Frontal cortex (tissue), 4 donors: ENCODE measurements at places on chromosomes 1 and 21. TPM values are rescaled to one million over a fixed set of nuclear protein-coding genes. Genes with fewer than 3 reads are reported as not detected.

DNA sequence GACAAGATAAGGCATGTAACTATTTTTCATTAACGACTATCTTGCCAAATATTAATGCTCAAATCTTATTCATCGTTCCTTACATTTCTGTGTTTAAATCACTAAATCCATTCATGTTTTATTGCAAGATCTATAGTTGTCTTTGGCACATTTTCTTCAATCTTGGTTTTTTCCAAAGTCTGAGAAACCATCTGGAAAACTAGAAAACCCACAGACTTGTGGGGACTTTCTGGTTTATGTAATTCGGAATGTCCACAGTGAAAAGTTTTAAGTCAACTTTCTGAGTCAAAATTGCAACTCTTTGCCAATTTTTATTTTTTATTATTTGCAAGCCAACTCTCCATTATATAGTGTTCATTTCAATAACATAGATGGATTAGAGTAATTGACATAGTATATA, 520.8 kb upstream of the ADAMTS5 start:
- DNase-seq: no peak

DNA sequence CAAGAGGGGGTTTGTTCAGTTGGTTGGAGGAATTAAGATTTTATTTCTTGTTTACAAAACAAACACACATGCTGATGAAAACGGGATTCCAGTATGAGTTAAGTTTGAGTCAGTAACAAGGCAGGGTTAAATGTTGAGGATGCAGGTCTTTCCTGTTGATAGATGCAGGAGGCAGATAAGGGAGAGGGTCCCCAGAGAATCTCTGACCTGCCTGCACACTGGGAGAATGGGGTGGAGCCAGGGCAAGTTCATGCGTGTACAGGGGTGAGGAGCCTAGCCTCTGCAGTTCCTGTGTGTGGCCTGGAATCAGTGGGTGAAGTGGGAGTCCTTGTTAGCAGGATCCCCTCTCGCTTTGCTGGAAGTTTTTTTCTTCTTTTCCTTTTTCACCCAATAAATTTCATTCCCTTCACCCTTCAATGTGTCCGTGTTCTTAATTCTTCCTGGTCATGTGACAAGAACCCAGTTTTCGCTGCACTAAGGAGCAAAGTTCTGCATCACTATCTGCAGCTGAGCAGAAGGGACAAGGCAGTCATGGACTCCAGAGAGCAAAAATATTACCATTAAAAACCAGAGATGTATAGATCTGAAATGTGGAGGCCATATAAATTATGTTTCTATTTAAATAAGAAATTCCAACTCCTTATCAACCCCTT, 69.9 kb upstream of the MARK1 start:
- no peak for DNase-seq

DNA sequence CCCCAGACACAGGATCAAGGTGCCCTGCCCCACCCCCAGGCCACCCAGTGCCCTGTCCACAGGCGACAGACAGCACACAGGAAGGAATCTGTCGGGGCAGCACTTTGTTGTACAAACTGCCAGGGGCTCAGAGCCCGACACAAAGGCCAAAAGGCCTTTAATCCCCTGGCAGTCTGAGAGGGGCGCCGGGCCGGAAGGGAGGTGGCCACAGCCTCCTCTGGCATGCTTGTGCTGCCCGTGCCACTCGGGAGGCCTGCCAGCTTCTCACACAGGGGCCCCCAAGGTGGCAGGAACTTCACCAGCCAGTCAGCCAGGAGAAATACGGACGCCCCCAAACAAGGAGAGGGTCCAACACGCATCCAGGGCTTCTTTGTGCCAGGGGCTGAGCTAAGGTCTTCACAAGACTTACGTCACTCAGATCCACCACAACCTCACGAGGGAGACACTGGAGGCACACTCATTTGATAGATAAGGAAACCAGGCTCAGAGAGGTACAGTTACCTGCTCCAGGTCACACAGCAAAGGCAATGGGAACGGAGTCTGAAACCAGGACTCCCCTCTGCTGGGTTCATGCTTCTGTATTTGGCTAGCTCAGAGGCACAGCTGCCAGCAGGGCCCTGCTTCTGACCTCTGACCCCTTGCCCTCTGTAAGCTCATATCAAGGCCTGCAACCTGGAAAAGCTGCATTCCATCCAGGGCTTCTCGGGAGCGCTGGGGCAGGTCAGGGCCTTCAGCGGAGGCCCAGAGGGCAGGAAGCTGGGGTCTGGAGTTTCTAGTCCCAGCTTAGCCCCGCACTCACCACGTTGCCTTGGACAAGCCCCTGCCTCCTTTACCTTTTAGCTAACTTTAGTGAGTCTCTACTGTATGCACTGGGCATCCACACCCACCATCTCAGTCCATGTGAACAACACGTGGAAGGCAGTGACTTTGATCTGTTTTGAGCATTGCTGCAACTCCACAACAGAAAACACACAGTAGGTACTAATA, 34.8 kb downstream of the HSPG2 start:
- no peak for DNase-seq

- DNase-seq: peak; percentile 44
Measured at GRCh38 chr21:38804789-38805327, 871 bp upstream of the ETS2 start.

- DNase-seq: peak; percentile 58
Measured at GRCh38 chr1:20212685-20213331, 26.5 kb upstream of the PLA2G2C start.

GRCh38 chr1:201918343-201918742, 28.0 kb downstream of the LMOD1 start:
- DNase-seq: no peak

GRCh38 chr1:32276032-32276782, 15.7 kb upstream of the HDAC1 start:
- no peak for DNase-seq

DNA sequence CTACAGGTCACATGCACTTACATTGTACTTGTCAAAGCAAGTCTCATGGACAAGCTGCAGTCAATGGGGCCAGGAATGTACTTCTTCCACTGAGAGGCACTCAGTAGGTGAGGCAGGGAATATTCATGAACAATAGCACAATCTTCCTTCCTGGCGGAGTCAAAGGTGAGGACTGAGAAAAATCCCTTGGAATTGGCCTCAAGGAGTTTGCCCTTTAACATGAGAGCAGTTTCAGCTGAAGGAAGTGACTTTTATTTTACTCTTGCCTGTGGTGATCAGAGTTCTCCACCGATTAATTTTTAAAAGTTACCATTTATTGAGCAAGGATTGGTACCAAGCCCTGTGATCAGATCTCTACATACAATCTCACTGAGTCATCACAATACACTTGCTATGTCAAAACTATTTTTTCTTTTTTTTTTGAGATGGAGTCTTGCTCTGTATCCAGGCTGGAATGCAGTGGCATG, 11.2 kb upstream of the AK2 start:
- no peak for DNase-seq

- DNase-seq: no peak
Measured at GRCh38 chr1:37323486-37324377, 150.6 kb upstream of the ZC3H12A start.

DNA sequence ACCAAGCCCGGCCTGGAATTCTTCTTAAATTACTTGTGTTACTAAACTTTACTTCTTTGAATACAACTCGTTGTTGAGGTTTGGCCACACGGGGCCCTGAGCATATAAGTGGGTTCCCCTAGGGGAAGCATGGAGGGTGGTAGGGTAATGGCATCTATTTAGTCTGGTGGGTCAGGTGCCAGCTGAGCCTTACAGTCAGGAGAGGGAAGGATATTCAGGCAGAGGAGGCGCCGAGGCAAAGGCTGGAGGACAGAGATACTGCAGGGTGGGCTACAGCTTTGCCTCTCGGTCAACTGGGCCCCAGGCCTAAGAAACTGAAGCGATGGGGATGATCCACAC, 424 bp upstream of the NECAP2 start:
- no peak for DNase-seq

DNA sequence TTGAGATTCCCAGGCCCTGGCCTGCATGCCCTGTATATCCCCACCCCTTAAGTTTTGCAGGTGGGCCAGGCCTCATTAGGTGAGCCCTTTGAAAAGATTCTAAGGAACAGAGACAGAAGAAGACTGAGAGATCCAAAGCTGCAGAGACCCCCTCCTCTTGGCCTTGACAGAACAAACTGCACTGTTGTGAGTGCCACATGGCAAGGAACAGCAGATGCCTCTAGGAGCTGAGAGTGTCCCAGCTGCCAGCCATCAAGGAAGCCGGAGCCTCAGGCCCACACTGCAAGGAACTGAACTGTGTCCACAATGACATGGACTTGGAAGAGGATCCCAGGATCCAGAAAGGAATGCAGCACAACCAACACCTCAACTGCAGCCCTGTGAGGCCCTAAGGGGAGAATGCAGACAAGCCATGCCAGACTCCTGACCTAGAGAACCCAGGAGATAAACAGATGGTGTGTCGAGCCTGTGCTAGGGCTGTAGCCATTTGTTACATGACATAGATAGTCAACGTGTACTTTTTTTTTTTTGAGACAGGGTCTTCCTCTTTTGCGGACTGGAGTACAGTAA, 182.7 kb downstream of the AJAP1 start:
- no peak for DNase-seq

GRCh38 chr1:178634445-178634844, 90.6 kb upstream of the RALGPS2 start:
- DNase-seq: no peak

DNA sequence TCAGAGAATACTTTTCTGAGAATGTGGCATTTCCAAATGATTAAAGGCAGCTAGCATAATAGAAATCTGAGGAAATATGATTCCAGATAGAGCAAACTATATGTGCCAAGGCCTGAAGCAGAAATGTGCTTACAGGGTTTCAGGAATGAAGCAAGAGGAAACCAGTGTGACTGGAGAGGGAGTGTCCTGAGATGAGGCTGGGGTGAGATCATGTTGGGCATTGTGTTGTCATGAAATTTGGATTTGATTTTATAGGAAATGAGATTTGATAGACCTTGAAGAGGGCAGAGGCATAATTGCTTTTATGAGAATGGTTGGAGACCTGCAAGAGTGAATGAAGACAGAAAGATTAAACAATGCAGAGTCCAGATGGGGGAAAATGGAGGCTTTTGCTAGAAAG, 338.1 kb upstream of the SNX7 start:
- DNase-seq: no peak

DNA sequence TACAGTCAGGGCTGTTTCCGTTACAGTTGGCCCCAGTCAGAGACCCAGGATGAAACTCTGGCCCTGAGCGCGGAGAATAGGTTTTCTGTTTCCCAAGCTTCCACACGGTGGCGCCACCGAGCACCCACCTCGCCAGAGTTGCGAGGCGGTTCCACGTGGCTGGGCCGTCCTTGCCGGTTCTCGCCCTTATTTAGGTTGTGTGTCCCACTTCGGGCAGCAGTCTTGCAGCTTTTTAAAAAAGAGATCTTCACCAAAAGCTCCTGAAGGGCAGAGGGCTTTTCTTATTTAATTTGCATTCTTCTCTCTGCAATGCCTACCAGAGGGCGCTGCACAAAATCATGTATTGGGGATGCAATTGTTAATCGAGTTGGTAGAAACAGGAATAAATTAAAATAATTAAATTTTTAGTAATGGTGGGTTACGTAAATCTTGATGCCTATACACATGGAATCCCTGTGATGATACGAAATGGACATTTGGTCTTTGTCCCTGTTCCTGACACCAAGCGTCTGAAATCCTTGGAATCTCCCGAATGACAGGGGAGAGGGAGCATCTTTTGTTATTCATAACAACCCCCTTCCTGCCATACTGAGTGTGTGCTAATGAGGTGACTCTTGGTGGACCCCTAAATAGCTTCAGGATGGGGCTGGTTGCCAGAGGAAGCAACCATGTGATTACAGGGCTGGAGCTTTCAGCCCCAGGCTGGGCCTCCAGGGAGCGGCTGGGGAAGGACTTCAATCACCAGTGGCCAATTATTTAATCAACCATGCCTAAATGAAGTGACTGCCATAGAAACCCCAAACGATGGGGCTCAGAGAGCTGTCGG, 5.6 kb upstream of the S100A7 start:
- no peak for DNase-seq

DNA sequence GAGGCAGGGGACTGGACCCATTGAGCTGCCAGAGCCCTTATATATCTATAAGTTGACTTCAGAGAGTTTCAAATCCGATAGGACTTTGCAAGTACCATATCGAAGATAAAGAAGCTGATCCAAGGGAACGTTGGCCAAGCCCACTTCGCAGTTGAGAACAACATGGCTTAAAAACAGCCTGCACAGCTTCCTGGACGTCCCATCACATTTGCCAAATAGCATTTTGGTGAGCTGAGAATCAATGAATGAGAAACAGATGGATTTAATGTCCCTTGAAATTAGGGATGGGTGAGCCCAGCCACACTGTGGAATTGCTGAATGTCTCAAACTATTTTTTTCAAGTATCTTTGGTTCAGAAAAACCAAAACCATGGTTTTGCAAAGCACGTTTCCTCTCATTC, 64.8 kb downstream of the KCNJ15 start:
- no peak for DNase-seq

- no peak for DNase-seq
Measured at GRCh38 chr1:204705888-204706837, 20.6 kb upstream of the LRRN2 start.

DNA sequence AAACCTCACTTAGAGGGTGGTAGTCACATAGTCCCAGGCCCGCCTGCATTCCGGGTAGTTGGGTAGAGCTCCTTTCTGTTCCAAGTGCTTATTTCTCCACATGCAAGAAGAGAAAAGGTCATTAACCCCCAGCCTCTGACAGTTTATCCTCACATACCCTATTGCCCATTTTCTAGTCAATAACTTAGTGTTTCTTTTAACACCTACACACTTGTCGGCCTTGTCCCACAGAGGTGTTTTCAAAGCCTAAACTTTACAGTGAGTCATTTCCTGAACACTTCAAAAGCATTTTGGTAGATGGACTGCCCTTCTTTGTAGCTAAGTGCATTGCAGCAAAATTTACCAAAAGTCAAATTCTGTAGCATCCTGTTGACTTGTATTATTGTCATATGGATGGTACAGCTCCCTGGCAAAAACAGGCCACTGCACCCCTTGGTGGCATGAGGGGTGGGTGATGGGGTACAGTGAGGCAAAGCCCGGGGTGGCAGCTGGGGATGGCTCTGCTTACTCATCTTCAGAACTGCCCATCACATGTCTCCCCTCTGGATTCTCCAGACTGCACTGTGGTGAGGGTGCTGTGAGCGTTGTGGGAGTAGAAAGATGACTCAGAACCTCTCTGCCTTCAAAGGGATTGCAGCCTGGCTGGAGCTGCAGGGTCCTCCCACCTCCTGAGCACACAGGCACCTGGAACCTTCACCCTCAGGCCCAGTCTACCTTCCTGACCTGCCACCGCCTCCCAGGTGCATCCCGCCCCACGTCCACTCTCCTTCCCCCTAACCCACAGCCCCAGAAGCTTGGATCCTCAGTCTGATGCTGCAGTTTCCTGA, 45.8 kb upstream of the DMRTB1 start:
- no peak for DNase-seq

The TRIM17 gene
- 1.6 TPM for total RNA-seq

The CPT2 gene
- total RNA-seq: 3.3 TPM

The TMIGD3 gene
- 1.2 TPM for total RNA-seq

The VWA5B1 gene
- under 0.01 TPM for total RNA-seq

The LCE1E gene
- not detected for total RNA-seq

The HMCN1 gene
- total RNA-seq: 1.6 TPM

The GJA8 gene
- total RNA-seq: not detected

The DEPDC1 gene
- 2.4 TPM for total RNA-seq

The OR10R2 gene
- not detected for total RNA-seq
